ENCODE measurements at places on chromosomes 5 and 9.

DNA sequence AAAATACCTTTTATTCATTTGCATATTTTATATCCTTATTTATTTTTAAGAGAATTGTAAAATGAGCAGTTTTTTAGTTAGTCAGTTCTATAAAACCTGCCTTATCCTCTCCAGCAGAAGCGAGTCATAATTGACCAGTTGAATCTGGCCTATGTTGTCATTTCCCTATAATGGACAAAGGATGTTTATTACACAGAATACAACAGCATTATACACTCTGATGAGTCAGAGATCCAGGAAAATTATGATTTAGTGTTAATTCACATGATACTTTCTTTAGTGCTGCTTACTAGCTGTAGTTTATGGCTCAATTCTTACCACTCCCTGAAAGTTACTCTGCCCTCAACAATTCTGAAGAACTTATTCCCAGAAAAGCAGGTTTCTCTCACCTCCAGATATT, 26.8 kb upstream of the LURAP1L start:
- peak; percentile 36 for DNase-seq

DNA sequence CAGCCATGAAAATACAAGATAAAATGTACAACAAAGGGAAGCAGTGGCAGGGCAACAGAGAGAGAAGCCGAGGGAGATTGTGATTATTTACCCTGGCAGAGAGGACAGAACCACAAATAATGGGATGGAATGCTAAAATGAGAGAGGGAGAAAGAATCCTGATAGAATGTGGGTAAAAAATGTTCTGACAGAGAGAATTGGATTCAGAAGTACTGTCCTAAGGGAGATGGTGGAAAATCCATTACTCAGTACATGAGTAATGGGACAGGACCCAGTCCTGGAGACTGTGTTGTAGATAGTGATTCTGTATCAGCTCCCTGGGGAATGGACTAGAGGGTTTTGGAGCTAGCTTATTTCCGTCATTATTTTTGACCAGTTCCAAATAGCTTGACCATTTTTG, 831.5 kb downstream of the MAT2B start:
- peak; percentile 87 for DNase-seq

DNA sequence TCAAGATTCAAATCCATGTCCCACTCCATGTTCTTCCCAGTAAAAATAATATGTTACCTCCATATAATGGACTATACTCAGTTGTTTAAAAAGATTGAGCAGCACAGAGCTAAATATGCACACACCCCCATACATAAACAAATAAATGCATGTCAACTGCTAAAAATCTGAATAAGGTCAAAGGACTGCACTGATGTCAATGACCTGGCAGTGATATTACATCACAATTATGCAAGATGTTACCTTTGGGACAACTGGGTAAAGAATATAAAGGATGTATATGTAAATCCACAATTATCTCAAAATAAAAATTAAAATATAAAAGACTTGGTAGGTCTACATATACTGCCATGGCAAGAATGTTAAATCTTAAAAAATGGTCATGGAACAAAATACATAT, 57.9 kb downstream of the CDK5RAP2 start:
- DNase-seq: no peak

DNA sequence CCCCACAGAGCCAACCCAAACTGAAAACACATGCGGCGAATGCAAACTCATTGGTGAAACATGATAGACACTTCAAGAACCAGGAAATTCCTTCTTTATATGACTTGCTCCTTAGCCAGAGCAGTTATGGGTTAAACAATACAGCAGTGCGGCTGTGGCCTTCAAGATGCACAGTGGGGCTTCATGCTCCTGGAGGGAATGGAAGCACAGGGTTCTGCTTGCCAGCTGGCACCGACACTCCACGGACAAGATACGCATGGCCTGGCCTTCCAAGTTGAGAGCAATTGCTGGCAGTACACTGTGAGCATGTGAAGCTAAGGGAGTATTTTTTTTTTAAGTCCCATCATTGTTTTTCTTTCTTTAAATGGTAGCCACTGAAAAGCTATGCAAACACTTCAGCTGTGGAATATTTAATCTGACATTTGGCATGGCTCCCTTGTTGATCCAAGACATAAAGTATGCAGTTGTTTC, 451.6 kb upstream of the CD180 start:
- peak; percentile 82 for DNase-seq

DNA sequence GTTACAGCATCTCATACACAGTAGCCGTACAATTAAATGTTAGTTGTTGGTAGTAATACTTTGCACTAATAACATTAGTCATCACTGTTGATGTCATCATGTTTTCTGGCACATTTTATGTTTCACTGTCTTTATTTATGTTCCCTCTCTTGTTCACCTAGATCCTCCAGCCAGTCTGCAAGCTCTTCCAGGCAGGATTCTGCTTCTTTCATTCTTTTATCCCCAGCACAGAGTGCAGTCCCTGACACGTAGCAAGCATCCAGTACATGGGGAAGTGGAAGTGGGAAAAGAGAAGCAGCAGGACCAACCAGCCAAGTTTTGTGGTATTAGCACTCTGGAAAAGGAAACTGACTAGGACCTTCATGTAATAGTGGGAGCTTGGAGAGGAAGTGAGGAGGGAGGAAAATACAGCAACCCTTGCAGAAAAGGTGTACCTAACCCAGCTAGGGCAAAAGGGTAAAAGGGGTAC, 89.7 kb upstream of the SLC44A1 start:
- peak; percentile 67 for DNase-seq

Measured in fibroblast of pulmonary artery (primary cell).